ENCODE measurements at places on chromosomes 6 and 20.

- DNase-seq = no peak
Measured at GRCh38 chr6:14431385-14432330, 314.1 kb downstream of the CD83 start.

- no peak for DNase-seq
Measured at GRCh38 chr20:51811042-51811355, 8.7 kb upstream of the SALL4 start.

- no peak for DNase-seq
Measured at GRCh38 chr6:43347021-43347420, 22.4 kb downstream of the ZNF318 start.

GRCh38 chr20:31990641-31991338 is 19.4 kb upstream of the CCM2L start:
- DNase-seq = no peak

- DNase-seq = no peak
Measured at GRCh38 chr20:24151621-24152294, 163.2 kb upstream of the GGTLC1 start.

DNA sequence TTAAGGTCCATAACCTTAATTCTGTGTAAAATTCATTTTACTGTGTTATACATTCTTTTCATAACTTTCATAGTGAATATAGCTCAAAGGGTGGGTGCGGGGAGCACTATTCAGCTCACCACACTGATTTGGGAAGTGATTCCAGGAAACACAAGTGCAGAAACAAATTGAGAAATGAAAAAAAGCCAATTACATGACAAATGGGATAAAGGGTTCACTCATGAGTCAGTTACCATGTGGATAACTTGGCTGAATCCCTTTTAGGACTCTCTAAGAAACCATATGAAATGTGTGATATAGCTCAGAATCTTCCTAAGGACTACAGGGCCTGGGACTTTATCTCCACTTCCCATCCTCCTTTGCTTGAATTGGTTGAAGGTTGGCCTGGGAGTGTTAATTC is 3.1 kb upstream of the BTN2A1 start:
- DNase-seq = no peak

DNA sequence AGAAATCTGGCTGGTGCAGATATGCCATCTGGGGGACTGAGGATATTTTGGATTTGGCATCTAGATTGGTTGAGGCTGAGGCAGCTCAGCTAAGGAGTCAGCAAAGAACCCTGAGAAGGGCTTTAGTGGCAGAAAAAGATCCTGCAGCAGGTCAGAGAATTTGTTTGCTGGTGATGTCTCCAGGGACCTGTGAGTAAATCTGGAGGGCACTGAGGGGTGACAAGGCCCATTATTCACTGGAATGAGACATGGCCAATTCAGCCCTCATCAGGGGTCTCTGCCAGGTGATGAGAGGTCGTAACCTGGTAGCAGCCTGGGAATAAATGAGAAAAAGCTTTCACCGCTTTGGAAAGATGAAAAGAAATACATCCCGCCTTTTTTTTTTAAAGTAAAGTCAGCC is 118.3 kb upstream of the FBXL4 start:
- no peak for DNase-seq

GRCh38 chr6:44024574-44025219 is 102.6 kb downstream of the MRPL14 start:
- DNase-seq = no peak

DNA sequence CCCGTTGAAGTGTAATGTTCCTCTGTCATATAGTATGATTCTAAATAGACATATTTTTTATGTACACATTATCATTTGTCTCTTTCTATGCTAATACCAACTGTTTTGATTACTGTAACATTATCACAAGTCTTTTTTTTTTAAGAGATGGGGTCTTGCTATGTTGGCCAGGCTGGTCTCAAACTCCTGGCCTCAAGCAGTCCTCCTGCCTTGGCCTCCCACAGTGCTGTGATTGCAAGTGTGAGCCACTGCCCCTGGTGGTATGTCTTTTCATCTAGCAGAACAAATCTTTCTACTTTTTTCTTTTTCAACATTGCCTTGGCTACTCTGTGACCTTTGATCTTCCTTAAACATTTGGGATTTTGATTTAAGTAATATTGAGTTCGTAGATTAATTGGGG is 57.7 kb downstream of the SLX4IP start:
- no peak for DNase-seq
